ENCODE measurements at places on chromosomes 5 and 9.

DNA sequence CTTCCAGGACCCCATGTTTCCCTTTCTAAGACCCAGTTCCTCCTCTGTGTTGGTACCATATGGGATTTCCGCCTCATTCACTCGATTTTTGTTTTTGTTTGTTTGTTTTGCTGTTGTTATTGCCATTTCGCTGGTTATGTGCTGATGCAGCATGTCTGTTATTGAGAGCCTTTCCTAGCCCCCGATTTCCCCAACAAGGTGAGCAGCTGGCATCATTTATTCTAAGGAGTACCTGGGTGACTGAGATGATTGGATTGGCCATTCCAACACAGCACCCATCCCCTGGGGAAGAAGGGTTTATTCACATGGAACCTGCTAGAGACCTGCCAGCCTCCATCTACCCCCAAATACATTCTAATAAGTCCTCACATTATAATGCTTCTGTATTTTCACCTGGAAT lies 2.7 kb downstream of the GLRA1 start:
- DNase-seq = no peak

GRCh38 chr5:17312358-17312757 lies 94.9 kb downstream of the BASP1 start:
- DNase-seq = no peak

DNA sequence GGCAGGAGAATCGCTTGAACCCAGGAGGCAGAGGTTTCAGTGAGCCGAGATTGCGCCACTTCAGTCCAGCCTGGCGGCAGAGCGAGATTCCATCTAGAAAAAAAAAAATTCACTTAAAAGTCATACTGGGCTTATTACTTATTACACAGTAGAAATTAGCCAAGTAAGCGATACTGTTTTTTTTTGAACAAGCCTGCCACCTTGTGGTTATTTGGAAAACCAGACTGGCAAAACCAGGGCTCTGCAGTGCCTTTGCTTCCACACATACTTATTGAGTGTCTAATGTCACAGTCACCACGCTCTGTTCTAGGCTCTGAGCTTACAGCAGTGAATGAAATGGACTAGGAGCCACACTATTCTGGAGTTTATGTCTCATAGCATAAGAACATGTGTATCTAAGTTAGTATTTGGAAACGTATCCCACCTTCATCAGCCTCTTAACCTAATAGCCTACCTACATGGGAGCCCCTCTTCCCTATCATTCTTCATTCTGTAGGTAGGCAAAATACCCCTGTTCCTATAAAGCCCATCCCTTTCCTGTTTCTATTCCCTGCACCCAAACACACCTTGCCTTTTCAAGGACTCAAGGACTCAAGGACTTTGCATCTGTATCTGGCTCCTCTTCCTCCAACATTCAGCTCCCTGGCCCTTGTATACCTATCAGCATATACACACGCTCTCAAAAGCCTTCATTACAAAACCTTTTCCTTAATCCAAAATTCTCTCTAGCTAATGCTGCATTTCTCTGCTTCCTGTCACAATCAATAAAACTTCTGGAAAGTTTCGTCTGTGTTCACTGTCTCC lies 13.9 kb upstream of the BASP1 start:
- DNase-seq = peak; percentile 78

DNA sequence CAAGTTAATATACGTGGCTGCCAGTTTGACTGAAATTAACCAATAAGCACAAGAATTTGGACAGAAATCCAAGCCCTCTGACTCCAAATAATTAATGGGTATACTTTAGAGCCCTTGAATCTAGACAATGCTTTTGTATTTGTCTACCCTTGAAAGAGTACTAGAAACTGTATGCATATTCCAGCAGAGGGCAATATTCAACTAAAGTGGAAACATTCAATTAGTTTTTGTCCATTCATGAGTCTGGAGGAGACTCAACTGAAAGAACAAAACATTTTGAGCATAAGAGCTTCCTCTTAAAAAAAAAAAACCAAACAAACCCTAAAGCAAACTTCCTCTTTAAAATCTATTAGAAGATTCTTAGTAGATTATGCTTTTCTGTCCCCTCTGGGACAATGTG lies 157.8 kb downstream of the ARHGEF28 start:
- no peak for DNase-seq

Measured in midbrain (tissue), 1 donor.